ENCODE measurements at places on chromosomes 6 and 20.

- no peak for DNase-seq
Observed at GRCh38 chr6:34992376-34992775, 103.3 kb downstream of the ANKS1A start.

DNA sequence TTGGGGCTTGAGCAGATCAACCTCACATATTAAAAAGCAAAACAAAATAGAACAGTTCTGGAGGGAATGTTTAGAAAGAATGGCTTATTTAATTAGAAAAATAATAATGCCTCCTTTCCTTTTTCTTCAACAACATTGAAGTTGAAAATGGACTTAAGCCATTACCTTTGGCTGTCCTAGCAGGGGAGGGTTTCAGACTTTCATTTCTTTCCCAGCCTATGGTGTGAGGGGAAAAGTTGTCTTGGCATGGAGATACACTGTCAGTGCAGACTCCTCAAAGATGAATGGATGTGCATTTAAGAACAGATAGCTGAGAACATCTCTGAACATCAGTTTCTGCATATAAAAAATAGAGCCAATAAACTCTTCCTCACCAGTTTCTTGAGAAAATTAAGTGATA, 169.5 kb downstream of the PAX1 start:
- no peak for DNase-seq

DNA sequence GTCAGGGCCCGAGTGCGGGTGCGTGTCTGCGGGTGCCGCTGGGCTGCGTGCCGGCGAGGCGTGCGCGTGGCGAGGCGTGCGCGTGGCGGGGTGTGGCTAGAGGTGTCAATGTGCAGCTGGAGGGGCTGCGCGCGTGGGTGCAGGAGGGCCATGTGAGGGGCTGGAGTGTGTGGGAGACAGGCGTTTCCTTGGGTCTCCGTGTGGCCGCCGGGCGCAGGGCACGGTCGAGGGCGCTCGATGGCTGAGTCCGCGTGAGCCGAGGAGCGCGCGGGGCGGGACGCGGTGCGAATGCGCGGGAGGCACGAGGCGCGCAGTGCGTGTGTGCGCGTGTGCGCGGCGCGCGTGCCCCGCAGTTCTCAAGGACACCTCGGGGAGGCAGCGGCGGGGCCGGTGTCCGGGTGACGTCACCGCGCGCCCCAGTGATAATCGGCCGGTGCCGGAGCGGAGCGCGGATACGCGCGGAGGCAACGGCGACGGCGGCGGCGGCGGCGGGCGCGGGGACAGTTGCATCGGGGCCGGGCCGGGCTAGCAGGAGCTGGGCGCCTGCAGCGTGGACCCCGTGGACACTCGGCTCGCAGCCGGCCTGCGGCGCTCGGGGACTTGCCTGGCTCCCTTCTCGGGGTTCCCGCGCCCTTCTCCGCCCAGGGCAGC, 38.7 kb downstream of the YTHDF1 start:
- DNase-seq, result no peak

GRCh38 chr6:44390158-44390683, 2.7 kb downstream of the CDC5L start:
- DNase-seq, result no peak

DNA sequence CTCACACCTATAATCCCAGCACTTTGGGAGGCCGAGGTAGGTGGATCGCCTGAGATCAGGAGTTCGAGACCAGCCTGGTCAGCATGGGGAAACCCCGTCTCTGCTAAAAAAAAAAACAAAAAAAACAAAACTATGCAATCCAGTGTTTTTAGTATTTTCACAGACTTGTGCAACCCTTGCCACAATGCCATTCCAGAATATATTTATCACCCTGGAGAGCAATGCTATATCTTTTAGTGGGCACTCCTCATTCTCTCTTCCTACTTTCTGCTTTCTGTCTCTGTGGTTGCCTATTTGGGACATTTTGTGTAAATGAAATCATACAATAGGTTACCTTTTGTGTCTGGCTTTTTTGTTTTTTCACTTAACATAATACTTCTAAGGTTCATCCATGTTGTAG, 39.1 kb upstream of the MROH8 start:
- no peak for DNase-seq

- DNase-seq, result no peak
Observed at GRCh38 chr6:90045535-90045934, 151.3 kb downstream of the GJA10 start.

DNA sequence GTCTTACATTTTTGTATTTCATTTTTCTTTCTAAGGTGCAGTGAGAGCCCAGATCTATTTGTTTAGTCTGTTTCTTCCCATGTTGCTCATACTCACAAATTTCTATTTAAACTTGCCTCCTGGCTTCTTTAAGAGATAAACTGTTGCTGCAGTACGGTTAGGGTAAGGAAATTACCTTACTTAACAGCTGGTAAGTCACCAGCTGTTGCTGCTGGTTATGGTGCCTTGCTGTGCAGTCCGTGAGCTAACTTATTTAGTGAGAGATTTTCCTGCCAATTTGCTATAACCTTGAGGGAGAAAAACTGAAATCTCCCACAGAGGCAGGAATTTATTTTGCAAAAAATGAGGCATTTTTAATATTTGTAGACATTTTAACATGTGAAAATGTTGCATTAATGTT, 261.0 kb downstream of the UST start:
- DNase-seq, result no peak

- no peak for DNase-seq
Observed at GRCh38 chr20:43840382-43841070, 74.1 kb upstream of the TOX2 start.

- DNase-seq, result no peak
Observed at GRCh38 chr6:119142041-119142440, 63.6 kb upstream of the FAM184A start.

GRCh38 chr20:1807394-1807793, 87.8 kb upstream of the SIRPA start:
- DNase-seq, result no peak

GRCh38 chr6:129575378-129576118, 134.4 kb downstream of the ARHGAP18 start:
- no peak for DNase-seq

DNA sequence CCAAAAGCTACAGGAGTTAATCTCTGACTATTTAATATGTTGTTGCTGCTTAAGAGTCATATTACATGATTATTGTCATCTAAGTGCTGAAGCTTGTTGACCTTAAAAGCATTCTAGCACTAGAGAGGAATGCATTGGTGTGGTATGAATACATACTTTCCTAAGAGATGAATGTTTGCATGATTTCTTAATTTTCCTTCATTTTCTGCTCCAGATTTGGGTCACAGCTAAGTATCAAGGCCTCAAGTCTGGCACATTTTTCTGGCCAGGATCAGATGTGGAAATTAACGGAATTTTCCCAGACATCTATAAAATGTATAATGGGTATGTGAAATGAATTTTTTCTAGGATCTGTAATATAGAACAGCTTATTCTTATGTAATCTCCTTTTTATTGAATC, 53.6 kb downstream of the ENPP1 start:
- no peak for DNase-seq

DNA sequence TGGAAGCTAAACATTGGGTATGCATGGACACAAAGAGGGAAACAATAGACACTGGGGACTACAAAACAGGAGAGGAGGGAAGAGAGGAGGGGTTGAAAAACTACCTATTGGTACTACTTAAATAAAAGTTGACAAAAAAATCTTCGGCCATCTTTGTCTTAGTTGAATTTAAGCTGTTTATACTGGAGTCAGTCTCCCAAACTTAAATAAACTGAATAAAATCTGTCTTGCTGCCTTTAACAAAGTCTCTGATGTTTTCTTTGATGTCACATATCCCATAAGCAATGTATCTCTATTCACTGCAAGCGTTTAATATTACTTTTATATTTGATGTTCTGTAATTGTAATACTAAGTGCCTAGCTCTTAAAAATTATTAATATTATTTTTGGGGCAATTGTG, 409.2 kb upstream of the EPHA7 start:
- no peak for DNase-seq

DNA sequence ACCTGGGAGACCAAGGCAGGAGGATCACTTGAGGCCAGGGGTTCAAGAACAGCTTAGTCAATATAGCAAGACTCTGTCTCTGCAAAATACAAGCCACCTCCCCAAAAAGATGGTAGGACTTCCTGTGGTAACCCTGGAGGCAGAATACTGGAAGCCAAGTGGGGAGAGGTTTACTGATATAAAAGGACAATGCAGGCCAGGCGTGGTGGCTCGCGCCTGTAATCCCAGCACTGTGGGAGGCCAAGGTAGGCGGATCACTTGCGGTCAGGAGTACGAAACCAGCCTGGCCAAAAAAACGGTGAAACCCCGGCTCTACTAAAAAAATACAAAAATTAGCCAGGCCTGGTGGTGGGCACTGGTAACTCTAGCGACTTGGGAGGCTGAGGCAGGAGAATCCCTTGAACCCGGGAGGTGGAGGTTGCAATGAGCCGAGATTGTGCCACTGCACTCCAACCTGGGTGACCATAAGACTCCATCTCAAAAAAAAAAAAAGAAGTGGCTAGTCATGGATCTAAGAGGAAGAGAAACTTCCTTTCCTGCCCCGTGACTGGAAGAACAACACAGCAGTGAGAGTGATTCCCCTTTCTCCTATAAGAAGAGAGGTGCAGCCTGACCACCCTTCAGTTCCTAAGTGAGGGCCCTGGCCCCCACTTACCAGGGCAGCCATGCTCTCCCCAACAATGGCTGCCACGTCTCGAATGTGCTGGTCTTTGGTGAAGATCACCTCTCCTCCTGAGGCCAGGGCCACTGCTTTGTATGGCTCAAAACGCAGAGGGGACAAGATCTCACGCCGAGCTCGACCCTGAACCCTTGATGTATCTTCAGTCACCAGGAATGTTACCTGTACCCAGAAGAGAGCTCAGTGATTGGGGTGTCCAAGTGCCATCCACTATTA, 6.2 kb downstream of the SAPCD1 start:
- DNase-seq, result no peak

DNA sequence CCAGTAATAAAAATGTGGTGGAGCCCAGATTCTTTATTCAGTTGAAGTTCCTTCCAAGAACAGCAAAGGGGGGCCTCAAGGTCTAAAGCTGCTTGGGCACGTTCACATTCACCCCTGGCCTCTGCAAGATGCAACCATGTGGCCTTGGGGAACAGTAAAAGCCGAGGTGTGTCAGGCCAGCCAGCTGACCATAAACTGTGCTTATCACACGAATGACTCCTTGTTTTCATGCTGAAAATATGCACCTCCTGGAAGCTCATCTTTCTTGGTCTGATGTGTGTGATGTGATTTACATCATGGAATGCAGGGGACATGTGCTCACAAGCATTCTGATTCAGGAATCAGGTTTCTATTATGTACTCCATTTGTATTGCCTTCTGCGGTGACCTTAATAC, 211.6 kb upstream of the MARCKS start:
- DNase-seq, result no peak

GRCh38 chr6:146650799-146651481, 52.2 kb downstream of the ADGB start:
- DNase-seq, result no peak

GRCh38 chr6:112470376-112470775, 123.2 kb downstream of the RFPL4B start:
- DNase-seq, result no peak

DNA sequence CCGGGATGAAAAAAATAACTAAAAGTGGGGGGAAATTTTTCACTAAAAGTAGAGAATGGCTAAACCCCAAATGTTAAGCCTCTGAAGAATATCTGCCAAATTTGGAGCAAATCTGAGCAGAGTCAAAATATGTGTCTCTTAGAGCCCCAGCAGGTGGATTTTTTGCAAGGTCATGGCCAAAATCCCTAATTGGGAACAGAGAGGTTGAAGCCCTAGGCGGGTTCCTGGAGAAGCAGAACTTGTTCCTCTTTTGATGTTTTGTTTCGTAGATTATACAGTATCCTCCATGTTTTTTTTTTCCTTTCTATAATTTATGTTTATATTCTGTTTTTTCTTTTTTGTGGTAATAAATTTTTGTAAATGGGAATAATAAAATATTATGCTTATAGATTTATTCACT, 94.4 kb downstream of the PLCB4 start:
- no peak for DNase-seq

GRCh38 chr20:58137236-58137635, 91.2 kb downstream of the ANKRD60 start:
- no peak for DNase-seq

DNA sequence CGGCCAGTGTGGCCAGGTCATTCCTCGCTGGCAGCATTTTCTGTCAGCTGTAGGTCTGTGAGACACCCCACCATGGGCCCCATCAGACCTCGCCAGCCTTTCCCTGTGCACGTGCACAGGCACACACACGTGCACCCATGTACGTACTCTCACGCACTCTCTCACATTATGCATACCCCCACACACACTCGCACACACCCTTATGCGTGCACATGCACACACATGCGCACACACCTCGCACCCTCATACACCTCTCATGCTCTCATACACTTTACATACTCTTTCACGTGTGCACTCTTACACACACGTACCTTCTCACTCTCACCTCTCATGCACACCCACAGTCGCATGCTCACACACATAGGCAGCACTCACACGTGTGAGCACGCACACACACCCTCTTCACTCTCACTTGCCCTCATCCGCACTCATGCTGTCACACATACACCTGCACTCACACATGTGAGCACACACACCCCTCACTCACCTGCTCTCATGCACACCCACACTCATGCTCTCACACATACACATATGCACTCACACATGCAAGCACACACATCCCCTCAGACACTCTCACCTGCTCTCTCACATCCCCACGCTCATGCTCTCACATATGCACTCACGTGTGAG, 46.7 kb downstream of the SNX9 start:
- no peak for DNase-seq

DNA sequence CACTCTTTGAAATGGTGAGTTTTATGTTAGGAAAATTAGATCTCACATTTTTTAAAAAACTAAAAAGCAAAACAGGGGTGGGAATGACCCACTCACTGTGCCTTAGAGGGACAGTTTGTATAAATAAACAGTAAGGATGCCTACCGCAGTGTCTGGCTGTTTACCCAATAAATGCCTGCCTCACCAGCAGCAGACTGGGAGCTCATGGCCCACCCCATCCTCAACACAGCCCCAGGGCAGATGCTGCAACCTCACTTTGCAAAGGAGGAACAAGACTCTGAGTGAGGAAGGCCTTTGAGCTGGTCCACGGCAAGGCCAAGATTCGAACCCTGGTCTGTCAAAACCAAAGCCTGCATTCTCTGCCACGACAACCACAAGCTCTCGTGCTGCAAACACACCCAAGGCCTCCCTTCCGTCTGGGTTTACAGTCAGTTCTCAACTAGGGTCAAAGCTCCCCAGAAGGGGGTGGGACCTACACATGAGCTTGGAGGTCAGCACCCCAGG, 77.8 kb downstream of the BMP7 start:
- DNase-seq, result no peak

DNA sequence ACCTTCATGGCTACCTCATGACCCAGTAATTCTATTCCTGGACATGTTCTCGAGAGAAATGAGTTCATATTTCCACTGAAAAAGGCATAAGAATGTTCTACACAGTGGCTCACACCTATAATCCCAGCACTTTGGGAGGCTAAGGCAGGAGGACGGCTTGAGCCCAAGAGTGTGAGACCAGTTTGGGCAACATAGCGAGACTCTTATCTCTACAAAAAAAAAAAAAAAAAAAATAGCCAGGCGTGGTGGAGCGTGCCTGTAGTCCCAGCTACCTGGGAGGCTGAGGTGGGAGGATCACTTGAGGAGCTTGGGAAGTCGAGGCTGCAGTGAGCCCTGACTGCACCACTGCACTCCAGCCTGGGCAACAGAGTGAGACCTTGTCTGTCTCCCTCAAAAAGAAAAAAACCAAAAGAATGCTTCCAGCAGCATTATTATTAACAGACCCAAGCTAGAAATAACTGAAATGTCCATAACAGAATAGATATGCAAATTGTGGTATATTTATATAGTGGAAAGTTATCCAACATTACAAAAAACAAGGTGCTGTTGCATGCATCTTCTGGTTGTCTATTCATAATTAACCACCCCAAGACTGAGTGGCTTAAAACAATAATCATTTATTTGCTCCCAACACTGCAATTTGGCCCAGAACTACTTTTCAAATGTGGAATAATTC, 9.4 kb upstream of the RAB44 start:
- no peak for DNase-seq
